Stimulated activated CD4-positive, alpha-beta T cell treated with anti-CD3 and anti-CD28 coated beads, Interleukin-4, amount 100 ng/mL, for 4 hours (primary cell): ENCODE measurements at places on chromosomes 1 and 21.

GRCh38 chr21:40638466-40639251 lies 208.3 kb downstream of the DSCAM start:
- no peak for DNase-seq

GRCh38 chr1:231393668-231394067 lies 28.4 kb downstream of the EGLN1 start:
- no peak for DNase-seq

GRCh38 chr1:176837708-176838107 lies 326.8 kb downstream of the ASTN1 start:
- DNase-seq, result no peak

DNA sequence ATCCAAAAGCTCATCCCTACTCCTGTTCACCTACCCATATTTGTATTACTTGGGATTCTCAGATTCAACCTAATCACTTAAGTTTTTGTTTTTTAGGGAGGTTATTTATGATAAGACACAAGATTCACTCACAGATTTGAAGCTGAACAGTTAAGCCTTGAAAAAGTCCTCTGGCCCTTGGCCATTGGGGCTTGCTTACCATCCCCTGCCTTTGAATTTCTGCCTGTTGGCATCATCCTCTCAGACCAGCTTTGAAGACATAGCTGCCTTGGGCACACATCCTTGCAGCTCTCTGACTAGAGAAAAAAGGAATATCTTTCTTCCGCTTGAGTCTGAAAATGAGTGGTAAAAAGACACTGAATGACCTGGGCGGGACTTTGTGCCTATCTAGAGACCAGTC lies 41.8 kb upstream of the RALGPS2 start:
- no peak for DNase-seq

DNA sequence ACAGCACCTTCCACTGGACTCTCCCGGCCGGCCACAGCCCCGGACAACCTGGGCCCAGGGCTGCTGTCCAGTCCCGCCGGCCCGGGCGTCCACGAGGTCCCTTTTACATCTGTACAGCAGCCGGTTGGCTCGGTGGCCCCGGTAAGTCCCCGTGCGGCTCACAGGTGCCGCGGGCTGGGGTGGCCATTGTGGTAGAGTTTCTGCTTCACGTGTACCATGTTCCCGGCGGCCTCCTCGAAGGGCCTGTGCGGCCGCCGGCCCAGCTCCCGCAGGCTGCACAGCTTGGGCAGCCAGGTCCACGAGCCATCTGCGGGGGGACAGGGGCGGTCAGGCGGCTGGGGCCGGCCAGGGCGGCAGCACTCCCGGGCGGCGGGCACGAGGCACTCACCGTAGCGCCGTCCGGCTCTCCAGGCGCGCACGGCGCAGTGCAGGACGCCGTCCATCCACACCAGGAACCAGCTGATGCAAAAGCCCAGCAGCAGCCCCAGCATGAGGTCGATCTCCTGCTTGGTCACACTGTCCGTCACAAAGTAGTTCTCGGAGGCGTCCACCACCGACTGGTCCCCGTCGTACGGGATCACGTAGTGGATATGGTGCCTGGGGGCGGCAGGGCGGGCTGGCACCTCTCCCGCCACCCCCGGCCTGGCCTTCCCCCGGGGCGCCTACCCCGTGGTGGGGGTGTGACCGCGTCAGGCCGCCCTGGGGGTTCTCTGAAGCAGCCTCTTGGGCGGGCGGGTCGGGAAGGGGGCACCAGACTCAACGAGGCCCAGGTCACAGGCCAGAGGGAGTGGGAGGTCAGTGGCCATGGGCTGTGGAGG lies 5.0 kb downstream of the TMEM240 start:
- DNase-seq, result no peak

- DNase-seq, result no peak
These were observed 22.9 kb downstream of the UBIAD1 start for GRCh38 chr1:11295905-11296304.

GRCh38 chr1:86227026-86227425 lies 70.5 kb upstream of the COL24A1 start:
- no peak for DNase-seq

DNA sequence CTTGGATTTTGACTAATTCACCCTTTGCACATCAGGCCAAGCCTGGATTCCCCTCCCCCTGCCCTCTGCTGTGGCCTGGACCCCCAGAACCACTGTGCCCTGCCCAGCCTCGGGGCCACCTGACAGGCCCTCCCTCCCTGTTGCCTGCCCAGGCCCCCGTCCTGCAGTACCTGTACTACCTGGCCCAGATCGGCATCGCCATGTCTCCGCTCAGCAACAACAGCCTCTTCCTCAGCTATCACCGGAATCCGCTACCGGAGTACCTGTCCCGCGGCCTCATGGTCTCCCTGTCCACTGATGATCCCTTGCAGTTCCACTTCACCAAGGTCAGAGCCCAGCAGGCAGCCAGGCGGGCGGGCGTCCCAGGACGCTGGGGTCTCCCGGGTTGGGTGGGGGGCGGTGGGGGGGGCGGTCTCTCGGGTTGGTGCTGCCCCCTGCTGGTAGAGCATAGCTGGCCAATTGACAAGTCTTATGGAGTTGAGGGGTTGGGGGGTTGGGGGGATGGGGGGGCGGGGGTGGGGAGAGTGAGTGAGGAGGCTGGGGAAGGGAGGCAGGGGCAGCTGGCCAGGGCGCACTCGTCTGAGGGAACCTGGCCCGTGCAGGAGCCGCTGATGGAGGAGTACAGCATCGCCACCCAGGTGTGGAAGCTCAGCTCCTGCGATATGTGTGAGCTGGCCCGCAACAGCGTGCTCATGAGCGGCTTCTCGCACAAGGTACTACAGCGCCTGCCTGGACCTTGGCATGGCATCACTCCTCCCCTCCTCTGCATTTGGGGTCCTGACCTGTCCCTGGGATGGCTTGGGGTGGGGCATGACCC lies 10.7 kb downstream of the AMPD2 start:
- peak; percentile 39 for DNase-seq

DNA sequence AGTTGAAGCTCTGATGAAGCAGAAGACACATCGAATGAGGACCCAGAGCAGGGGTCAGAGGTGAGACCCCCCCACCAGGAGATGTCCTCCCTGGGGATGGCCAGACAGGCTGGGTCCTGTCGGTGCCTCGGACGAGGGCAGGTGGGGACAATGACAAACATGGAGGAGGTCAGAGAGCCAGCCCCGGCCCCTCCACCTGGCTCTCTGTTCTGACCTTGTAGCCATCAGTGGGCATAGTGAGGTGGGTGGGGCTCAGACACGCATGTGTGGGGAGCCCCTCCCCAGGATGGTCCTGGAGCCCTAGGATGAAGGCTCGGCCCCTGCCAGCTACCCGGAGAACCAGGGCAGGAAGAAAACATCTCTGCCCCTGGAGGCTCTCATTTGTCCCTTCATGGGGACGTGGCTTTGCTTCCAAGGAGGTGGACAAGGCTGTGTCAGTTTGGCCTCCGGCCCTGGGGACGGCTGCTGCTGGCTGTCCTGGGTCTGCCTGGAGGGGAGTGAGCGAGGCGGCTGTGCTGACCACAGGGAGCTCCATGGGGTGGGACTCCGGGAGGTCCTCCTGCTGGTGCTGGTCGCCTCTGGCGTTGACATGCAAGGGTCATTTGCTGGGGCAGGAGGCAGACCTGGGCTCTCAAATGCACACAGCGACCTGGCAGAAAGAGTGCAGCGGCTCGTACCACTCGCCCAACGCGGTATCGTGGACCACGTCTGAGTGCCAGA lies 2.6 kb downstream of the KRTAP10-6 start:
- DNase-seq, result no peak

DNA sequence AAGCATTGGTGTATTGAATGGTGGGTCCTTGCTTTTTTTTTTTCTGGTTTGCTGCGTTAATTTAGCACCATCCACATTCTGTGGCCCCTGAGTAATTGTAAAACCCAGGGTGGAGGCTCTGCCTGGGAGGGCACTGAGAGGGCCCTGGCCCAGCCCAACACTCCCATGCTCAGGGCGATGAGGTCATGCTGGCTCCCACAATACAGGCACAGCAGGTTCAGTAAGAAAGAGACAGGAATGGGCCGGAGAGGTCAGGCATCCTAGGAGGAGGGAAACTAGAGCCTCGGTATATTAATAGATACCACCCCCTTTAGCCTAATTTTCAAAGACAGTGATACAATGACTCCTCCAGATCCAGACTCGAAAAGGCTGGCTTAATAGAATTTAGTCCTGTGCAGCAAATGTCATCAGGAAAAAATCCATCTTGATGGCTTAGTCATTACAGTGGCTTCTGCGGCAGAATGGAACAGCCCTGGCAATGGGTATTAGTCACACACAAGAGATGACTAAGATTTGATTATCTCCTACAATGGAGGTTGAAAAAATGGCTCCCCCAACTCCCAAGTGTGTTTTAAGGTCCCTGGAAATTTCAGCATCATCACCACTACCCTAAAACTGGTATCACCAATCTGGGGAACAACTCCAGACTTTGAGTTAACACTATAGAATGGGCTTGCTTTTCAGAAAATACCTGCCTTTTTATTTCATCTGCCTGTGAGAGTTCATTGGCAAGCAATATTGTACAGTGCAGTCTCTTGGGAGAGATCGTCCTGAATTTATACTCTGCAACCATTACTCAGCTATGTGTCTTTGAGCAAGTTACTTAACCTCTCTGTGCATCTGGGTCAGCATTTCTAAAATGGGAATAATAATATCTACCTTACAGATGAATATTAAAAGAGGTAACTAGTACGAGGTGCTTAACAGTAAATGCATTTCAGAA lies 43.9 kb upstream of the LYST start:
- DNase-seq, result peak; percentile 41

GRCh38 chr1:1013105-1013921 lies at the start of gene ISG15:
Gene ISG15 (plus strand): TSS chr1:1013497. CDS start chr1:1013574, 77 bp downstream.
- peak; percentile 76 for DNase-seq

DNA sequence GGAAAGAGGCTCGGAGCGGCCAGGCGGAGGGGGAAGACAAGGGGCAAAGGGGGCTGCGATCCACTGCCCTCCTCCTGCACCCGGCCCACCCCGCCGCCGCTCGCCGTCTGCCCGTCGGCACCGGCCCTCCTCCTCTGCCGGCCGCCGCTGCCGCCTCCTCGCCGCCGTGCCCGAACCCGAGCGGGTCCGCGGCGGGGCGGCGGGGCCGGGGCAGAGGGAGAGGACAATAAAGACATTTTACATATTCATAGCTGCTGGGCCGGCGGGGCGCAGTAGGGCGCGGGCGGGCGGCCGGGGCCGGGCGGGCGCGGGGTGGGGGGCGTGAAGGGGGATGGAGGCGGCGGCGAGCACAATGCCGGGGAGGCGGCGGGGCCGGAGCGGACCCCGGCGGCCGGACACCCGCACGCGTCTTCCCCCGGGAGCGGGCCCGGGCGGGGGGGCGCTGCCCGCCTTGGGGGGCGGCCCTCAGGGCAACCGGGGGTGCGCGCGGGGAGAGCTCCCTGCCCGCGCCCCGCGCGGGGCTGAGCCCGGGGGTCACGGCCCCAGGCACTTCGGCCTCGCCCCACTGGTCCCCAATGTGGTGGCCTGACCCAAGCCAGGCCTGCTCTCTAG lies 546 bp downstream of the POU2F1 start:
- DNase-seq, result no peak

DNA sequence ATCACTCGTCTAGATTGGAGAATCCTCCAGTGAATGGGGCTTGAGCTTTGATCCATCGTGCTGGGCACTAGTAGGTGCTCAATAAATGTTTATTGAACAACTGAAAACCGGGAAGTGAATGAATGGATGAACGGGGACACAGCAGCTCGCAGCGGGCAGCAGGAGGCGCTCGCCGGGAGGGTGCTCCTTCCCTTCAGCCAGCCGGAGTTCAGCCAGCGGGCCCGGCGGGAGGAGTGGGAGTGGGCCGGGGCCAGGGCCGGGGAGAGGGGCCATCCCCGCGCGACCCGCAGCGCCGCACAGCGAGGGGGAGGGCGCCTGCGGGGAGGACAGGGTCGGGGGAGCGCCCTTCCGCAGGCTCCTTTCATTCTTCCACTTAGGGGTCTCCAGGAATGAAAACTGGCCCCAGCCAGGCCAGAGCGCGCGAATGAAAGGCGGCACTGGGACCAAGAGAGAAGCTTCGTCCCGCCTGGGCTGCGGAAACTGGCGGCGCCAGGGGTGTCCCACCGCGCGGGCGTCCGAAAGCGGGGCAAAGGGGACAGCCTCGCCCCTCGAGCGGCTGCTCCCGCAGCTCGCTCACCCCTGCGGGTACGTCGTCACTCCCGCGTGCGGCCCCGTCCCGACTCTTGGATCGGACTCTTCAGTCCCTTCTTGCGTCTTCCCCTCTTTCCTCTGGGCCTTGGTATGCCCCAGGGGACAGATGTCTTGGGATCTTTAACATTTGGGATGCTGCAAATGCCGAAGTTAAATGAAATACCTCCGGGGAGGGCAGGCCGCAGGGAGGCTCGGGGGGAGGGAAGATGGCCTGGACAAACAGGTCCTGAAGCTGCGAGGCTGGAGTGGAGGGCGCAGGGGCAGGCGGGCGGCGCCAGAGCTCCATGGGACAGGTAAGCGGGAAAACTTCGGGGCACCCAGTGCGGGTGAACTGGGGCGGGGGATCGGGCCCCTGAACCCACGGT lies 3.6 kb upstream of the INAVA start:
- DNase-seq, result no peak

DNA sequence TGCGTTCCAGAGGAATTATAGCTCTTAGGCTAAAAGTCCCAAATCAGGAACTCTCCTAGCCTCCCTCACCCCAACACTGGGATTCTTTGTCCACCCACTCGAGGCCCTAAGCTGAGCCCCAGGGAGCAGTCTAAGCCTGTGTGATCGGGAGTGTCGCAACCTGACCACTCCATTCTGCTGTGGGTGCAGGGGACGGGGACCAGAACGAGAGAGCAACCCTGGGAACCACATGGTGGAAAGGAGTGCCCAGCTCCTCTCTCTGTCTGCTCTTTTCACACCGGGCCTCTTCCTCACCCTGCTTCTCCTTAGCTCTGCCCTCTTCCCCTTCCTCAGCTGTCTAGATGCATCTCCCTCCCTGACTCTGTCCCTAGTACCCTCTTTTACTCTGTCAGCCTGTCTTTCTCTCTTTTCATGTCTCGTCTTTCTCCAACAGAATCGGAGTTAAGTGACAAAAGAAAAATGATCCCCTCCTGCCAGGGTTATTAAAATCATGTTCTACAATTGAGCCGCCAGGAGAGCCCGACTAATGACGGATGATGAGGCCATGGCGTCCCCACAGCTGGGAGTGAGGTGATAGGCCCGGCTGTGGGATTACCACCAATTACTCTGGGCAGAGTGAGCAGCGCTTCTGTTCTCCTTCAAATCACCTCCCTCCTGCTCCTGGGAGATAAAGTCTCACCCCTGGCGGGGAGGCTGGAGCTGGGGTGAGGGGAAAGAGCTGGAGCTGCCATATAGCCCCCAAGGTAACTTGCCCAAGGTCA lies 34.5 kb upstream of the CSF3R start:
- no peak for DNase-seq
